ENCODE measurements at places on chromosomes 11 and 22.

DNA sequence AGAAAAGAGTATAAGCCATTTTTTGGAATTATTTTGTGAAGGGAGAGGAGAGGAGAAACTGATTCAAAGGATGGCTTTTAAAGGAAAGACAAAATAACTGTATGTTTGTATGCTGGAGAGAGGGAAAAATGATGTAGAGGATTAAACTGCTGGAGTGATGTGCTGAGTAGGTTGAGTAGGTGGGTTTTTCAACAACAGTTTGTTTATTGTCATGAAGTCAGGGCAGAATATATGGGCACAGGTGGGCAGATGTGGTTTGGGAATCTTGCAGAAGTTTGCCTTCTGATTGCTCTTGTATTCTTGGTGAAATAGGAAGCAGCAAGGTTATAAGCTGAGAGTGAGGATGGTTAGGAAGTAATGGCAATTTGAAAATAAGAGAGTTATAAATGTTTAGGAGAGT, 12.1 kb downstream of the SYT9 start:
- DNase-seq = no peak

DNA sequence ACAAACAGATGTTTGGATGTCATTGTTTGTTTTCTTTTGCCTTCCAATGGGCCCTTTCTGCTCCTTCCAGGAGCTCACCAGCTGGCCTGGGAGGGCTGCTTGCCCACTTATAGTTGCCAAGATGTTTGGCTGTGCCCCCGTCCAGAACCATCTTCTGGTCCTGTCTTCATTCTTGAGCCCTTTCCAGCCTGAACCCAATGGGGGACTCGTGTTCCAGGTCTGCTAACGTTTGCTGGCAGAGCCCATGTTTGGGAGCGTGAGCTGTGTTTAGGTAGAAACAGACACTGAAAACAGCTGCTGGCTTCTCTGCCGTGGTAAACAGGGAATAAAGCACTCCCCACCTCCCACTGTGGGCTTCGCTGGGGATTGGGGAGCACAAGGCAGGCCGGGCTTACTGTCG, 83.2 kb upstream of the SYT13 start:
- DNase-seq = no peak

DNA sequence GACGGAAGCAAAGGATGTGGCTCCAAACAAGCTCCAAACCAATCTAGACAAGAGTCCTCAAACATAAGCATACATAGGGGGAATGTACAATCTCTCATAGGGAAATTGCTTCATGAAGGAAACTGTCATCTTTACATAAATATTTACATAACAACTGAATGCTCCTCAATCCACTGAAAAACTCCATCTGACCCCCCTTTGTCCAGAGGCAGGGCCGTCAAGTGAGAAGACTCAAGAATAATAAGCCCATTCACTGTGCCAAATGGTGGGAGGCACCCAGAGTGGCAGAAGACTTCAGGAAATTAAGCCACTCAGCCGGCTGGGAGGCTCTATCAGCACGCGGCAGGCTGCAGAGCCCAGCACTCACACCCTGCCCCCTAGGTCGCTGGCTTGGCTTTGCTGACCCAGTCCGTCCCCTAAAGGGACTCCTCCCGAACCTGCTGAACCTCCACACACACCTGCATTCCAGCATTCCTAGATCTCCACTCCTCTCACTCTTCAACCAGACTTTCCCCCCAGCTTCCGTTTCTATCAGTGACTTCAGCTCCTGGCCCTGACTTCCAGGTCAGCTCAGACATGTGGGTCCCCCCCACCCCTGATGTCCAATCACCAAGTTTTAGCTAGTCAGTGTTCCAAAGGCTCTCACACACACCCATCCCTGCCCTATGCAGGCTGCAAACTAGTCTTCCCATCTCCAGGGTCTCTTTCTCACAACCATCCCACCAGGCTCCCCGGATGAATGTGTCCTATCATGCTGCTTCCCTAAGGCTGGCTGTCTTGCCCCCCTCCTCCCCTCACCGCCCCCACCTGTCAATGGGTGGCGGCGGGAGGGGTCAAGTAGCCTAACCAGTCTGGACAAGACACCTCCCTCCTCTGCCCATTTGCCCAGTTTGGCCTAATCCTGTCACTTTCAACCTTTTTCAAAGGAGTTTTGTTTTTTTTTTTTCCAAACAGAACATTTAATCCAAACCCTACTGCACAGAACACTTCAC, 11.3 kb downstream of the VPS37C start:
- peak; percentile 17 for DNase-seq

DNA sequence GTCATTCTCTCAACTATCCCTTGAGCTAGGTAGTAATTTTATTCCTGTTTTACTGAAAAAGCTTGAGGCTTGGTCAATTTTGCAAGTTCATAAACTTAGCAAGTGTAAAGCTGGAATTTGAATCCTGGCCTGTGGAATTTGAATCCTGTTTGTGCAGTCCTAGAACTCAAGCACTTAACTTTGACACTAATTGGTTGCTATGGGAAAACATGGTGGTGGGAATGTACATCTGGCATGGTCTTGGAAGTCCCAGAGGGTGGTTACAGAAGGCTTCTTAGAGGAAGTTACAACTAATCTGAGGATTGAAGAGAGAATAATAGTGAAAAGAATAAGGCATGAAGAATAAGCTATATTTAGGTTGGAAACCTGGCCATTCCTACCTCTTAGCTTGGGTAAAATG, 66.5 kb upstream of the LIN7C start:
- peak; percentile 35 for DNase-seq

DNA sequence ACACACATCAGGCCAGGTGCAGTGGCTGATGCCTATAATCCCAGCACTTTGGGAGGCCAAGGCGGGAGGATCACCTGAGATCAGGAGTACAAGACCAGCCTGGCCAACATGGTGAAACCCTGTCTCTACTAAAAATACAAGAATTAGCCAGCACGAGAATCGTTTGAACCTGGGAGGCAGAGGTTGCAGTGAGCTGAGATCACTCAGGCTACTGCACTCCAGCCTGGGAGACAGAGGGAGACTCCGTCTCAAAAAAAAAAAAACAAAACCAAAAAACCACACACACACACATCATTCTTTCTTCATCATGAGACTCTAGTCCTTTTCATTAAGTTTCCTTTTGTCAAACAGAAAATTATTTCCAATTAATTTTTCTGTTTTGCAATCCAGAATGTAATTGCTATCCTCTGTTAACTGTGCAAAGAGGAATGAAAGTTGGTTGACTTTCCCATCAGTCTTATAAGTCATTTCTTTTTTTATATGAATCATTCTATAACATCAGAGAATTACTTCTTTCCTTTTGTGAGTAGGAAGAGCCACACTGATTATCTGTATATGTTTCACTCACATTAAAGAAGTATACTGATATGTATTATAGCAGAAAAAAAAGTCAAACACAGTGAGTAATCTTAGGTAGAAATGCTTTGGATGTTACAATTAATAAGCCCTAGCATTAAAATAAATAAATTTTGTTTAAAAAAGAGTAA, 52.2 kb downstream of the HORMAD2 start:
- DNase-seq = no peak

DNA sequence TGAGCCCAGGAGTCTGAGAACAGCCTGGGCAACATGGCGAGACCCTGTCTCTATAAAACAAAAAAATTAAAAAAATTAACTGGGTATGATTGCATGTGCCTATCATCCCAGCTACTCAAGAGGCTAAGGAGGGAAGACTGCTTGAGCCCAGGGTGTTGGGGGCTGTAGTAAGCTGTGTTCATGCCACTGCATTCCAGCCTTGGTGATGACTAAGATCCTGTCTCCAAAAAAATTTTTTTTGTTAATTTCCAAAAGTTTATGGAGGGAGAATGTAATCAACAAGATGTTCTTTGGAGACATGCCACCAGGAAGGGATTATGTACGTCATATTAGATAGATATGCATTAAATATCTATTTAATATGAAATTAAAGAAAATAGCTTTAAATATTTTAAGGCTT, 267.5 kb downstream of the SBF2 start:
- no peak for DNase-seq

GRCh38 chr22:36197514-36198146, 4.0 kb downstream of the APOL4 start:
- DNase-seq = no peak

- DNase-seq = no peak
Observed at GRCh38 chr11:12810568-12810894, 136.3 kb downstream of the TEAD1 start.

- no peak for DNase-seq
Observed at GRCh38 chr22:26610072-26610958, 7.5 kb downstream of the CRYBB1 start.

GRCh38 chr11:2775626-2776350, 76.0 kb upstream of the KCNQ1OT1 start:
- DNase-seq = no peak

DNA sequence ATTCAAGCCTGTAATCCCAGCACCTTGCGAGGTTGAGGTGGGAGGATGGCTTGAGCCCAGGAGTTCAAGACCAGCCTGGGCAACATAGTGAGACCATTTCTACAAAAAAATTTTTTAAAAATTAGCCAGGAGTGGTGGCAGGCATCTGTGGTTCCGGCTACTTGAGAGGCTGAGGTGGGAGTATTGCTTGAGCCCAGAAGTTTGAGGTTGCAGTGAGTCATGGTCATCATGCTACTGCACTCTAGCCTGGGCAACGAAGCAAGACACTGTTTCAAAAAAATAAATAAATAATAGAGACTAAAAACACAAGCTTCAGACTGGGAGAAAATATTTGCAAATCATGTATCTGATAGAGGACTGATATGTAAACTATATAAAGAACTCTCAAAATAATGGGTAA, 33.2 kb downstream of the BTBD10 start:
- DNase-seq = no peak

- DNase-seq = no peak
Observed at GRCh38 chr11:84612645-84613044, 1014.5 kb downstream of the DLG2 start.

DNA sequence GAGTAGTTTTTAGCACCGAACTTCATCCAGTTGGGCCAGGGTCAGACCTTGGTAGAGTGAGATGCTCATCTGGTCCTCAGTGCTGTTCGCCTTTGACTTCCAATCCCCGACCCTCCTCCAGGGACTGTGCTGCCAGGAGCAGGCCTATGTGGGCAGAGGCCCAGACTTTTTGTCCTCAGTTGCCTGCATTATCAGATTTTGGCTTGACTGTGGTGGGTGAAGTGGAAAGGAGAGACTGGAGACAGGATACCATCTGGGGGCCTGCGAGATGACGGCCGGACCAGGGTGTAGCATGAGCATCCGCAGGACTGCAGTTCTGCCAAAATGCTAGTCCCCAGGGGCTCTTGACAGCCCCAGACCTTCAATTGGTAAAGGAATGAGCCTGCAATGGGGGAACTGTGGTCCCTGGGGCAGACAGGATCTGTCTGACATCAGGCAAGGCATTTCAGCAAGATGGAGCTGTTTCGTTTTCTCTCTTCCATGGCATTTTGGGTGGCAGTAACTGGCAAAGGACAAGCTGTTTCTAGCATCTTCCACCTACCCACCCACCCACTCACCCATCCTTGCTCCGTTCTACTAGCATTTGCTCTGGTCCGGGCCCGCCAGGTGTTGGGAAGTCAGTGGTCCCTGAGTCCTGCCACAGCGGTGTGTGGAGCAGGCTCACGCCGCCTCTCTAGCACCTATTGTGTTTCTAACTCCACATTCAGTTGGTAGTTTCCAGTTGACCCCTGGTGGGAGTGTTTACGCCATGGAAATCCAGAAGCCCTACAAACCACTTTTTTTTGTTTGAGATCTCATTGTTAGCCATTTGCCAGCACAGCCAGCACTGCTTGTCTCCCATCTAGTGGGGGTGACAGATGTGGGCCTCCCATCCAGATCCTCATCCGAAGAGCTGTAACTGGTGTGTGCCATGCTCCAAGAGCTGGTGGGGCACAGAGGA, 53.5 kb downstream of the OTOG start:
- no peak for DNase-seq

DNA sequence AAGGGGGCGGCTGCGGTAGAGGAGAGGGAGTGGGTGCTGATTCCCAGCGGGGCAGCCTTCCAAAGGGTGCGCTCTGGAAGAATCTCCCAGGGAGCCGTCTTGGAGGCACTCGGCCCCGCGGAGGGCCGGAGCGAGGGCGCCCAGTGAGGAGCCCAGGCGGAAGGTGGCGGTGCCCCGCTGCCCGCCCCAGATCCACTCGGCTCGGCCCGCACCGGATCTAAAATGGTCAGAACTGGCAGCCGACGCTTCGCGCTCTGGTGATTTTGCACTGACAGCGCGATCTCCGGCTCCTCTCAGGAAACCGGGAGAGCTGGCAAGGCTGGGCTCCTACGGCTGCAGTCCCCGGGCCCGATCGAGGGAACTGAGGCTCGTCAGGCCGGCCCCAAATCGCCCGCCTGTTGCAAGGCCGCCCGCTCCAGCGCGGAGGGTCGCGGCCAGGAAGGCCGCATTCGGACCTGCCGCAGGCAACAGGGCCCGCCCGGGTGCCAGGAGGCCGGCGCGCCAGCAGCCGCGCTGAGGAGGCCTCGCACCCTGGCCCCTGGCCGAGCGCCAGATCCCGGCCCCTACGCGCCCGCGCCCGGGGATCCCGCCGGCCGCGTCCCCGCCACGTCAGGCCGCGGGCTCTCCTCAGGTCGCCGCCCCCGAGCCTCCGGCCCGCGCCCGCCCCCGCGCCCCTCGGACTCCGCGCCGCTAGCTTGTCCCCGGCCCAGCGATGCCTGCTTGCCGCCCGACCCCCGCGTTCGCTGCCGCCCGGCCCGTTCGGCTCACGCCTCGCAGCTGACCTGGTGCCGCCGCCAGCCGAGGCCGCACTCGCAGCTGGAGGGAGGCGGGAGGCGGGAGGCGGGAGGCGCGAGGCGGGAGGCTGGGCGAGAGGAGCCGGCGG, at the start of gene KLHL22:
Gene KLHL22, minus strand, starts transcription at position 818 of the 883 bp plus-strand sequence. CDS start 6,584 bp downstream, outside the sequence.
- DNase-seq = peak; percentile 46

GRCh38 chr11:69416762-69417698, 64.4 kb upstream of the LINC01488 start:
- DNase-seq = no peak

DNA sequence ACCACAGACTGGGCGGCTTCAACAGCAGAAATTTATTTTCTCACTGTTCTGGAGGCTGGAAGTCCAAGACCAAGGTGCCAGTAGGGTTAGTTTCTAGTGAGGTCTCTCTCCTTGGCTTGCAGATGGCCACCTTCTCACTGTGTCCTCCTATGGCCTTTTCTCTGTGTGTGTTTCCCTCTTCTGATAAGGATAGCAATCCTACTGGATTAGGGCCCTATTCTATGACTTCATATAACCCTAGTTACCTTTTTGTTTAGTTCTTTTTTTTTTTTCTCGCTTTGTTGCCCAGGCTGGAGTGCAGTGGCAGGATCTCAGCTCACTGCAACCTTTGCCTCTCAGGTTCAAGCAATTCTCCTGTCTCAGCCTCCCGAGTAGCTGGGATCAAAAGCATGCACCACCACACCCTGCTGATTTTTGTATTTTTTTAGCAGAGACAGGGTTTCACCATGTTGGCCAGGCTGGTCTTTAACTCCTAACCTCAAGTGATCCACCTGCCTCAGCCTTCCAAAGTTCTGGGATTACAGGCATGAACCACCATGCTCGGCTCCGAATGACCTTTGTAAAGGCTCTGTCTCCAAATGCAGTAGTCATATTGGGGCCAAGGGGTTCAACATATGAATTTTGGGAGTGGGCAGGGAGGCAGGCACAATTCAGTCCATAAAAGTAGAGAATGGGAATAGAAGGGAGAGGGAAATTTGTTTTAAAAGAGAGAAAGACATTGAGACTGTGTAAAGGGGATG, 25.5 kb upstream of the NNMT start:
- DNase-seq = no peak

Data from trophoblast cell (in vitro differentiated cells and primary cell).